Kidney epithelial cell (primary cell): ENCODE measurements at places on chromosomes 7 and 10. TPM values are rescaled to one million over a fixed set of nuclear protein-coding genes. Genes with fewer than 3 reads are reported as not detected.
A peak's percentile ranks its signal among the peaks of the same experiment; 100 is the strongest.

- no peak for DNase-seq
Measured at GRCh38 chr7:91373111-91373800, 109.0 kb downstream of the FZD1 start.

DNA sequence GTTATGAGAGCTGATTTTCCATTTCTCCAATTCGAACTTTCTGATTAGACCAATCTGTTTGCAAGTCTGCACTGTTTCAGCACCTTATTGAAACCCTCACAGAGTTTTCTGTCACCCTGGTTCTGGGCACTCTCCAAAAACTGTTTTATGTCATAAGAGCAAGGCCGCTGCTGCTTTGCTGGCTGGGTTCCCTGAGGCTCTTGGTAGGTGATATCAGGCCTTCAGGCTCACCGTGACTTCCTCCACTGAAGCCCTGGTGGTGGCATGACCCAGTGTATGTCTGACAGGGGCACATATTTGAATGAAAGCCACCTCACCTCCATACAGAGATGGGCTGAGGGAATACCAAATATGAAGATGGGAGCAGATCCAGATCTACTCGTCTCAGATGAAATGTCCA is 8.3 kb downstream of the RABGEF1 start:
- DNase-seq = no peak

DNA sequence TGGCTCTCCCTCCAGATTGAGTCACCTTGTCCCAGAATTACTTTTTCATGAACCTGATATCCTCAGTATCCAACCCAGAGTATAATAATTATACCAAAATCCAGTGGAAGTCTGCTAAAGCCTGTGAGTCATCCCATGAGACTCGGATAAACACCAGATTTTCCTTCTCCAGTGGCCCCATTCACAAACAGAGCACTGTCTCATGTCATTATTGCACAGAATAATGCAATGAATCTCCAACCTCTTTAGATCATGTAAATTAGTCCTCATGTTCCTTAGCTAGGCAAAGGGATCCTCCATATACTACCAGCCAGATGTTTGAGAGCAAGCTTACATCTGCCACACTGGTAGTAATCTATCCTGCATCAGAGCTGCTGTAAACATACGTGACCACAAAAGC is 89.0 kb downstream of the AMPH start:
- DNase-seq = no peak

- DNase-seq = no peak
Measured at GRCh38 chr7:83870515-83870914, 221.6 kb upstream of the SEMA3E start.

DNA sequence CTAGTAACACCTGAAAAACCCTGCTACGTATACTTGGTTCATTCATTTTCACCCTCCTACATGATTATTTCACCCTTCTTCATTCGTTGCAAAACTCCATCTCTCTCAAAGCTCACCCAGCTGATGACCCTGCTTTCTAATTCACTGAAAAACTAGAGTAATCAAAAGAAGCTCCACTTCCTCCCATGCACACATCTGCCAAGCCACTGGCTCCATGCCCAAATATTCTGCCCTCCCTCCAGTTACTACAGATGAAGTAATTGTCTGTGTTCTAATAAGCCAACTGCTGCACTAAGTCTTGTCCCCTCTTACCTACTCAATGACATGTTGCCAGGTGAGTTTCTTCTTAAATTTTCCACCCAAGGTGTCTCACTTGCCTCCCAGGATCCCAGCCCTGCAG is 96.9 kb upstream of the CCDC71L start:
- DNase-seq = no peak

DNA sequence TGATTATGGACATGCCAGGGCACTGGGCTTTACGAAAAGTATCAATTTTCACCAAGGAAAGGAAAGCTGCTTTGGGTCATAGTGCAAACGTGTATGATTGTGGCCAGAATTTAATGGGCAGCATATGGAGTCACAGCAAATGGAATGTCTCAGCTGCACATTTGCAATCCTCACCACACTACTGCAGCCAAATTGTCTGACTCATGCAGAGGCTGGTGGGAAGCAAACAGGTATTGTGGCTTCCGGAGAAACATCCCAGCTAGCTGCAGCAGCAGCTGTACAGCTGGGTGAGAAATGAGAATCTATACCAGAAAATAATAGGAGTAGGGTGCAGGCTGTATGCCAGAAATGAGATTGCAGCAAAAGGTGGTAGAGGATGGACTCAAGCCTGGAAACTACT is 374.7 kb upstream of the VWC2 start:
- peak; percentile 85 for DNase-seq

GRCh38 chr10:130358981-130359650 is 222.9 kb downstream of the GLRX3 start:
- no peak for DNase-seq

- DNase-seq = no peak
Measured at GRCh38 chr7:106610996-106611886, 49.7 kb downstream of the CCDC71L start.

- DNase-seq = no peak
Measured at GRCh38 chr10:28250782-28251181, 52.1 kb downstream of the MPP7 start.

- DNase-seq = no peak
Measured at GRCh38 chr7:15618275-15618674, 56.5 kb upstream of the AGMO start.

GRCh38 chr7:20111821-20112542 is 105.2 kb downstream of the MACC1 start:
- no peak for DNase-seq

GRCh38 chr10:94213001-94213530 is 149.7 kb downstream of the NOC3L start:
- DNase-seq = no peak

DNA sequence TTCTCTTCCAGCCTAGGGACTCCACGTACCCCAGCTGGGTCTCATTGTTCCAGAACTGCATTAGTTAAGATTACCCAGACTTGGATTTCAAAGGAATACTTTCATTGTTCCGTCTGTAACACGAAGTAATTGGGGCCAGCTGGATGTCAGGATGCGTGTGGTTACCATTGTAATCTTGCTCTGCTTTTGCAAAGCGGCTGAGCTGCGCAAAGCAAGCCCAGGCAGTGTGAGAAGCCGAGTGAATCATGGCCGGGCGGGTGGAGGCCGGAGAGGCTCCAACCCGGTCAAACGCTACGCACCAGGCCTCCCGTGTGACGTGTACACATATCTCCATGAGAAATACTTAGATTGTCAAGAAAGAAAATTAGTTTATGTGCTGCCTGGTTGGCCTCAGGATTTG is 21.0 kb downstream of the LRRC17 start:
- no peak for DNase-seq

GRCh38 chr10:98321186-98321780 is 53.3 kb upstream of the LOXL4 start:
- no peak for DNase-seq

- DNase-seq = no peak
Measured at GRCh38 chr10:93139059-93139655, 65.5 kb downstream of the CYP26A1 start.

DNA sequence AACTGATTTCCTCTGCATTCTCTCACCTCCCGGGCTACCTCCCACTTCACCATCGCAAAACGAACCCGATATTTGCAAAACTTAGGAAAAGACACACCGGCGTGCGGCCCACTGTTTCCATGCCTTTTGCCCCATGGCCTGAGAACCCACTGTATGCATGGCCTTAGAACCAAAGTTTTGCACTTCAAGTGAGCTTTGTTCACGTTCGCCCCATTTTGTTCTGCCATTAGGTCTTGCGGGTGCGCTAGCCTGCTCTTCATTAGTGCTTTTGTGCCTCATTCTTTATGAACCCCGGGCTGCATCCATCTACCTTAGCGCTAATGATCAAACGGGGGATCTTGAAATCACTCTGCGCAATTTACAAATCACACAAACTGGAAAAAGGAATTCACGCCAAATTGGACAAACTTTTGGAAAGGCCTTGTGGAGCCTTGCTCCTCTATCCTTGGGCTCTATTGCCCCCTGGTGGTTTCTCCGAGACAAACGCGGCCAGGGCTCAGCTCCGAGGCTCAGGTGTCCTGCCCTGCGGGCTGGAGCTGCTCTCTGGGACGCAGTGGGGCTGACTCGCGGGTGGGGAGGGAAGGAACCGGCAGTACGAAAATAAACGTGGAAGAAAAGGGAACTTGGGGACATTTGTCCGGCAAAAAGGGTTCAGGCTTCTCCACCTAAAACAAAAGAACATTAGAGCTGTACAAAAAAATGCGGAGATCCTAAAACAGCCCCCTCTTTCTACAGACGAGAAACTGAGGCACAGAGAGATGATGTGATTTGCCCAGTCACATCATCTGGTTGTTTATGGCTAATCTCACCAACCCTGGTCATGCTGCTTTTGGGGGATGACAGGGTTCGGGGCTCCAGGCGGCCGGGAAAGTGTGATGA is 300.4 kb upstream of the NFE2L3 start:
- DNase-seq = no peak

Gene GAD2
- not detected in 2 replicates for total RNA-seq

Gene GJD4
- total RNA-seq = not detected in 2 replicates

Gene GPR85
- total RNA-seq = 0.42 TPM in 1 of 2 replicates, not detected in the other

Gene ATP5MK
- total RNA-seq = 384 and 433 TPM in 2 replicates

Gene TEX47
- not detected in 2 replicates for total RNA-seq

Gene MCM10
- 2.4 and 2.8 TPM in 2 replicates for total RNA-seq

Gene CALHM3
- total RNA-seq = not detected in 2 replicates
